Fibroblast of skin of scalp (primary cell): ENCODE measurements at places on chromosomes 2 and 18.
A peak's percentile ranks its signal among the peaks of the same experiment; 100 is the strongest.

DNA sequence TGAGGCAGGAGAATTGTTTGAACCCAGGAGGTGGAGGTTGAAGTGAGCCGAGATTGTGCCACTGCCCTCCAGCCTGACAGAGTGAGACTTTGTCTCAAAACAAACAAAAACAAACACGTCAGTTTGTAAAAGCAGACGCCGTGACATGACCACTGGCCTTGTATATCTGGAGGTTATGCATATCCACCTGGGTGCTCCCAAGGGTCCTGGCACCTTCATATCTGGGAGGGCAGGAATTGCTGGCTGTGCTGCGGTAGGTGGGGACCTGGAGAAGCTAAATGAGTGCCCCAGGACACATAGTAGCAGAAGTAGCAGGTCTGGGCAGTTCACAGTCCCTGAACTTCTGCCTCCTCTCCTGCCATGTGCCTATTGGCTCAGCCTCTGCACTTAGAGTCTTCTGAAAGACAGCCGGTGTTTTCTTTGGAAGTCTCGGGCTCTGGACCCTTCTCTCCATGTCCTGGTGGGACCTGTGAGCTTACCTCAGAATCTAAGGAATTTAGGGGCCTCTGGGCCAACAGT is 30.9 kb upstream of the IL1R2 start:
- no peak for DNase-seq

GRCh38 chr2:29293830-29294438 is 178.7 kb downstream of the CLIP4 start:
- DNase-seq, result peak; percentile 31

DNA sequence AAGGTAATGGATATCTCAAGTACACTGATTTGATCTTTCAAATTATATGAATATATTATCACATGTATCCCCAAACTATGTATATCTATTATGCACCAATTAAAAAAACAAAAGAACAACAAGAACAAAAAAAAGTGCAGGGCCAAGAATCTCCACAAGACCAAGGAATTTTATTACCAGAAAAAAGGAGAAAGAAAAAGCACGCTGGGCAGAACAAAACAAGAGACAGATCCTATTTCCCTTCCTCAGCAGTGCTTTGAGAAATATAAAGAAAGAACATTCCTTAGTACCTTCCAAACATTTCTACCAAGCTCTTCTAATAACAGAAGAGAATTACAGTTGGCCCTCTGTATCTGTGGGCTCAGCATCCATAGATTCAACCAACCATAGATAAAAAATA is 144.7 kb upstream of the CREB1 start:
- DNase-seq, result no peak

DNA sequence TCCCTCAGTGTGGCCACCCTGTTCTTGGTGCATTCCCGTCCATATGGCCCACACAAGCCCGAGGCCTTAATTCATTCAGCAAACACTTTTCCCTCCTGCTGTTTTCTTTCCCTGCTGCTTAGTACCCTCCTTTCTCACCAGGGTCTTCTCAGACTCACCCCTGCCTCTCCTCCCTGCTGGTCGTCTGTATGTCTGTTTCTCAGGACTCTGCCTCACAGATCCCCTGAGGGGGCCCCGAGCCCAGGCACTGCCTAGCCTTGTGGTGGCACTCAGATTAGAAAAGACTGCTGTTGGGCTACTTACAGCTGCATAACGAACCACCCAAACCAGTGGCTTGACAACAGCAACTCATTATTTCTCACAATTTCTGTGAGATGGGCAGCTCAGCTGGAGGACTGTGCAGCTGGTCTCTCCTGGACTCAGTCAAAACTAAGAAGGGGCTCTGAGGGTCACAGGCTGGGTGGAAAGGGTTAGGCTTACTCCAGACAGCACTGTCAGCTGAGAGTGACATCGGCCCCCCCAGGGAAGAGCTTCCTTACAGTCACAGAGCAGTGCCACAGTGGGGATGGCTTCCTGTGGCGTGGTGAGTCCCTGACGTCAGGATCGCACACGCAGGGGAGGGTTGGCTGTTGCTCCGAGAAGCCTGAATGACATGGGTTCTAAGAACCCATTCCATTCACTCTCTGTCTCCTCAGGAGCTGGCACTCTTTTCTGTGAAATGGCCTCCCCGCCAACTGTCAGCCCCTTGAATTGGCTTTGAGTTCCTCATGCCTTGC is 139.0 kb downstream of the UXS1 start:
- no peak for DNase-seq

DNA sequence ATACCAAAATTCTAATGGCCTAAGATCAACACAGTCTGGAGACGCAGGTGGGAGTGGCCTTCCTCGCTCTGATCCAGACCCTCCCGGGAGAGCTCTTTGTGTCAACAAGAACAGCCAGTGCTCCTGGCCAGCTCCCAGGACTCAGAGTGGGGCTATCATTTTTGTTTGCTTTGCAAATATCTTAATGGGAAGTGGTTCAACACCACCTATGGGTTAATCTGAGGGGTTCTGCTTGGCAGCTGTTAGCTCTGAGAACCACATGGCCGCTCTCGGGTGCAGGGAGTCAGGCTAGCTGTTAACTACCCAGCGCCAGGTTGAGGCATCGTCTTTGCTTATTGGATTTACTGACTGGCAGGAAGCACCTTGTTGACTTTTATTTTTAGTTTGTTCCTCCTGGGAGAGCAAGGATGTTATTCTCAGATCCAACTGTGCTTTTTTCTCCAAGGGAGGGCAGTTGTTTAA is 184.8 kb upstream of the SP5 start:
- DNase-seq, result peak; percentile 84

- no peak for DNase-seq
Measured at GRCh38 chr18:31044926-31045325, 2.4 kb upstream of the DSC3 start.

GRCh38 chr2:10329880-10330699 is 27.4 kb downstream of the HPCAL1 start:
- DNase-seq, result peak; percentile 66

DNA sequence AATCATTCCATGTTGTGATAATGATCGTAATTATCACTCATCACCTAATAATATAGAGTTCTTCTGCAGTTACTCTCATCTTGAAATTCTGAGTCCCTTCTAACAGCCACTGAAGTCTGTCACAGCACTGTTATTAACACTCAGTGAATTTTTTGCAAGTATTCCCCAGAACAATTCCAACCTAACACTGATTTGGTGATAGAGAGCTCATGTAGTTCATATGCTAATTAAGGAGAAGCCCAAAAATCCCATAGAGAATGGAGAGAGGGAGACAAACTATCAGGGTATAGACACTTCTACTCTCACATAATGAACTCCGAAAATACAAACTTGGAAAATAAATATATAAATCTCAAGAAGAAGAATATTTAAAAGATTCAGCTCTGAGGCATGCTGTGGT is 1253.4 kb upstream of the NXPH2 start:
- no peak for DNase-seq

- no peak for DNase-seq
Measured at GRCh38 chr2:168613551-168613950, 157.5 kb downstream of the CERS6 start.

DNA sequence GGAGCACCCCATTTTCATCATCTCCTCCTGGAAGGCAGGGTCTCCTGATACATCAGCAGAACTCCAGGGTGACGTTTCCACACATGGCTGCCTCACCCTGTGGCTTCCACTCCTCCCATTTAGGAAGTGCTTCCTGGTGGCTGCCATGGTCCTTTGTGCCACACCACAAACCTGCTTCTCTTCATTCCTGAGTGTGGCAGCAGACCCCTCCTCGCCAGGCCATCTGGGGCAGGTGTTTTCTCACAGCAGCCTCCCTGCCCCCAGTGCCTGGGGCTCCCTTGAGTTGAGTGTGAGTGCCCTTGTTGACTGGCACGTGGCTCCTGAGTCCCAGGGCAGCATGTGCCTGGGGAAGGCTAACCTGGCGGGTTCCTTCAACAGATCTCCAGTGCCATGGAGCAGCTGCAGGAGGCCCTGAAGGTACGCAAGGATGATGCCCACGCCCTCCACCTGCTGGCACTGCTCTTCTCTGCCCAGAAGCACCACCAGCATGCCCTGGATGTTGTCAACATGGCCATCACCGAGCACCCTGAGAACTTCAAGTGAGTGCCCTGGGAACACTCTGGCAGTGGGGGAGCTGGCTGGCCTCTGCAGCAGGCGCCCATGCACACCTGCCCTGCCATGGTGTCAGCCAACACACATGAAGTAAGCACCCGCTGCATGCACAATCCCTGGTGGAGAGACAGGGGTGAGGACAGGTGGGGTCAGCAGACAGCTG is 113.4 kb upstream of the MCFD2 start:
- DNase-seq, result no peak

- no peak for DNase-seq
Measured at GRCh38 chr2:162317861-162318327, 590 bp downstream of the IFIH1 start.

DNA sequence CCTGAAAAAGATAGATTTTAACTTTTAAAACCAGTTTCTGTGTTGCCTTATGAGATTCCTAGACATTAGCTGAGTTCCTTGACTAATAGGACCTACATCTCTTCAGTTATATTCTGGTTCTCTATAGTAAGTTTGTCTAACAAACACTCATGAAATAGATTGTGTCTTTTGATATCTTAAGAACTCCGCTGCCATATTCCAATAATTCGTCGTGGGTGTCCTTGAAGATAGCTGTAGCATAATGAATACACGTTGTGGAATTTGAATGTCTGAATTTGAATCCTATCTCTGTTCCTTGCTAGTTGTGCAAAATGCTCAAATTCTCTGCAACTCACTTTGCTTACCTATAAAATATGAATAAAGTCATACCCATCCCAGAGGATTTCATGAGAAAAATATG is 176.8 kb upstream of the COL3A1 start:
- DNase-seq, result no peak

DNA sequence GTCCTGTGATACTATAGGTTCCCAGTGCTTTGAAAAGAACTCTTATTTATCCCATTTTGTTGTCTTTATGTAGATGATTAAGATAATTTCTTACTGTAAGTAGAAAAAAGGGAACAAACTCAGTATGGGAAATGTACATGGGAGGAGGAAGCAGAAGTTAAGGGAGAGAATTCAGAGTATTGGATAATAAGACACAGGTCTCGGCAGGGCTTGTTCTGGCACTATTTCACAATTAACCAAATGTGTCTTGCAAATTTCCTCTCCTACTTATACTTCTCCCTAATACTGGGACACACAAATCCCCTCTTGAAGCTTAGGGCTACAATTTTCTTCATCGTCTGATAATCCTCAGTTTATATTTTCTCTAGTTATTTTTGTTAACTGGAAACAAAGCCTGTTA is 744.0 kb downstream of the ADCYAP1 start:
- no peak for DNase-seq

DNA sequence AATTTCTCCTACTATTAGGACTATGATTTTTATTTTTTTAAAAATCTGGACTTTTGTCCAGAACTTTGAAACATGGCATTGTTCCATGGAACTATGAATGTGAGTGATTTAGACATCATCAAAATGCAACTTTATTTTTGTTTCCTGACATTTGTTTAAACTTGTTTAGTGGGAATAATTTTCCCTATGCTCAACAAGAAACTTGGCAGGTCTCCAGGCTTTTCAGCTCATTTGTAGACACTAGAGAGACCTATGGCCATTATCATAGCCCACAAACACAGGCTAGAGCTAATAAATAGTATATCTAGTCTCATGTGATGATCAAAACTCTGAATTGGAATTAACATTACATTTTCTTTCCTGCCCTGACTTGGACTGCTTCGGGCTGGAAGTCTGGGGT is 145.1 kb upstream of the CELF4 start:
- DNase-seq, result no peak

- peak; percentile 27 for DNase-seq
Measured at GRCh38 chr2:203804764-203805485, 62.6 kb upstream of the CTLA4 start.

DNA sequence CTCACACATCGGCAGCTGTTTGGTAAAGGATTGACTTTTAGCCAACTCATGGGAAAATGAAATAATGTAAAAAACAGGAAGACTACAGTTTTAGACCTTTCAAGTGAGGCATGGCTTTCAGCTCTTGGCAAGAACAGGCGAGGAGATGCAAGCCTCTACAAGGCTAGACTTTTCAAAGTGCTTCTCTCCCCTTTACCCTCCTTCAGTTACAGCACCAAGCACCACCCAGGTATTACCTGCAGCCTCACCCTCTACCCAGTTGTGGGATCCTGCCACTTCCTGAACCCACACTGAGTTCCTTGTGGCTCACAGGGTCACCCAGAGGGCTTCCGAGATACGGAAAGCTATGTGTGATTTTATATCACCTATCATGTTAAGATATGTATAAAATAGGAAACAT is 14.7 kb downstream of the UGT1A10 start:
- DNase-seq, result no peak

DNA sequence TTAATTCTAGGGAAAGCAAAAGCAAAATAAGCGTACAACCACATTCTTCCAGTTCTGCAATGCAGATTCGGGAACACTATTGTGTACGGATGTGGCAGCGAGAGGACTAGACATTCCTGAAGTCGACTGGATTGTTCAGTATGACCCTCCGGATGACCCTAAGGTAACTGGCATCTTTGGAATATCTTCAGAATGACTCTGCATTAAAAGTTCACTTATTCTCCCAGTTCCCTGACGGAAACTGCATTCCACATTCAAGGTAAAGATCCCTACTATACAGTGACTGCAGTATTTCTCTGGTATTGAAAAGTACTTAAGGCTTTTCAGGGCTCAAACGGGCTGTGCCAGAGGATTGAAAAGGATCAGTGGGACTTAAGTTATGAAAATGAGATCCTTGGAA is 10.9 kb downstream of the DDX18 start:
- DNase-seq, result no peak

GRCh38 chr2:32290000-32290339 is 12.3 kb downstream of the YIPF4 start:
- DNase-seq, result no peak

- peak; percentile 19 for DNase-seq
Measured at GRCh38 chr18:21656402-21656801, 44.3 kb downstream of the SNRPD1 start.

DNA sequence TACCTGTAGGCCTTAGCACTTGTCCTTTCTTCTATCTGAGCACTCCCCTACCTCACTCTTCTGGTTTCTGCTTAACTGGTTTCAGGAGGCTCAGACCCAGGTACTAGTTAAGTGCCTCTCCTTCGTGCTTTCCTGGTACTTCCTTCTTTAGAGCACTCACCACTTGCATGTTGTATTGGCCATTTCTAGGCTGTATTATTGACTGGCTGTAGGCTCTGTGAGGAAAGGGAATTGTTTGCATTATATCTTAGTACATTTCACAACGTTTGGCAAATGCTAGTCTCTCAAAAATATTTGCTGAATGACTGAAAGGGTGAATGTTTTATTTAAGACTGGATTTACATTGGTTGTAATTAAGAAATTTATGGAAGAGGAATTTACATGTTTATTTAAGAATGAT is 36.0 kb upstream of the SCN1A start:
- no peak for DNase-seq

GRCh38 chr2:120267348-120267747 is 14.7 kb downstream of the RALB start:
- no peak for DNase-seq

DNA sequence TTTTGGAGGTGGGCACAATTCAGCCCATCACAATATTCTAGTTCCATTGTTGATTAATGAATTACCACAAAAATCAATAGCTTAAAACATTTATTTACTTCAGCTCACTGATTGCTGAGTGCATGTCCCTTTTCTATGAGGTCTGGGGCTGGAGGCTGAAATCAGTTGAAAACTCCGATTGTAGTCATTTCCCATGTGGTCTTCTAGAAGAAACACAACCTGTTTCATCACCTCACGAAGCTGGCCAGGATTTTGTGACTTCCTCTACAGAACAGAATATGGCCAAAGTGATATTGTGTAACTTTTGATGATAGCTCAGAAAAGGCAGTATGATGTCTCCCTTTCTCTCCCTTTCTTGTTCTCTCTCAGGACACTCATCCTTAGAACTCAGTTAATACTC is 44.1 kb upstream of the CYRIA start:
- no peak for DNase-seq

- DNase-seq, result peak; percentile 63
Measured at GRCh38 chr2:42171396-42171980, 2.3 kb downstream of the EML4 start.
